Left forelimb (tissue), 1 donor: ENCODE measurements at places on chromosomes 11 and 22.

DNA sequence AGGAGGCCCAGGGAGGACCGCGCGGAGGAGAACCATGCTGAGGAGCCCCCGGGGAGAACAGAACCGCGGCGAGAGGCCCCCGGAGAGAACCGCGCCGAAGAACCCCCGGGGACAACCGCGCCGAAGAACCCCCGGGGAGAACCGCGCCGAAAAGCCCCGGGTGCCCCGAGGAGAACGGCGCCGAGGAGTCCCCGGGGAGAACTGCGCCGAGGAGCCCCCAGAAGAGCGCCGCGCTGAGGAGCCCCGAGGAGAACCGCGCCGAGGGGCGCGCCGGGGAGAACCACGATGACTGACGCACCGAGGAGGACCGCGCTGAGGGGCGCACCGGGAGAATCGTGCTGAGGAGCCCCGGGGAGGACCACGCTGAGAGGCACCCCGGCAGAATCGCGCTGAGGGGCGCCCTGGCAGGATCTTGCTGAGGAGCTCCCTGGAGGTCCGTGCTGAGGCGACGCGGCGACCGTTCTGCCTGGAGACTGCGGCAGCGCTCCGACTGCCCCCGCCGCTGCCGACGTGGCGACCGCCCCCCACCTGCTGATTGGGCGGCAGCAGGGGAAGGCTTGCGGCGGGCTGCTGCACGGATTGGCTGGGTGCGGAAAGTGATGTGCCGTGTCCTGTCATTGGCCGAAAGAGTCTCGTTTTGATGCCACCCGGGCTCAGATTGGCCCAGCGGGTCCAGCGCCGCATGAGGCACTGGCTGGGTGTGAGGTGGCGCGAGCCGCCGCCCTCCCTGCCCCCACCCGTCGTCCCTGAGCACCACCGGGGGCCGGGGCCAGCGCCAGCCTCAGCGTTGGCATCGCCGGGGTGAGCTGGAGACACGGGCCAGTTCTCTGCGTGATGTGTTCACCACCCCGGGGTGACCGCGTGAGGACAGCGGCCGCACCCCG is at the start of gene KCNQ1OT1:
TSS of gene KCNQ1OT1 (minus strand) at position 464 of the 884 bp plus-strand sequence.
- peak; percentile 91 for DNase-seq

DNA sequence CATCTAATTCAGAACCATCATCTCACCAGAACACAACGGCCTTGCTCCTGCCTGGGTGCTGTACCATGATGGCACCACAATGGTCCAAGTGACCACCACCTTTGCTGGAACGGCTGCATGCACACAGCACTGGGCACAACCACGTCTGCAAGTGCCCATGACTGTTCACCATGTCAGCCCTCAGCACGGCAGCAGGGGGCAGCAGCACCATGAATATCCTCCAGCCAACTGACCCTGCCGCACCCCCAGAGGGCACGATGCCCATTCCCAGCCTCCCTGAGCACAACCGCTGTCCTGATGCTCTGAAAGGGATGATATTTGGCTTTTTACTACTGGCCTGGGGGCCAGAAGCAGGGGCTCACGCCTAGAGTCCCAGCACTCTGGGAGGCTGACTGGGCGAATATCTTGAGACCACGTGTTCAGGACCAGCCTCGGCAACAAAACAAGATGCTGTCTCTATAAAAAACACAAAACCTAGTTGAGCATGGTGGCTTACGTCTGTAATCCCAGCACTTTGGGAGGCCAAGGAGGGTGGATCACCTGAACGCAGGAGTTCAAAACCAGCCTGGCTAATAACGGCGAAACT is 25.7 kb downstream of the DRD4 start:
- DNase-seq, result no peak

GRCh38 chr11:105988197-105988596 is 33.8 kb downstream of the MSANTD4 start:
- no peak for DNase-seq

- DNase-seq, result no peak
Observed at GRCh38 chr11:100294748-100295147, 392.3 kb upstream of the ARHGAP42 start.

- no peak for DNase-seq
Observed at GRCh38 chr11:18907391-18907790, 31.8 kb downstream of the MRGPRX1 start.

- DNase-seq, result no peak
Observed at GRCh38 chr11:36840378-36840777, 242.3 kb upstream of the RAG2 start.

- DNase-seq, result no peak
Observed at GRCh38 chr11:31646216-31646615, 136.6 kb downstream of the ELP4 start.

GRCh38 chr22:27545085-27545484 is 256.5 kb downstream of the MN1 start:
- no peak for DNase-seq

DNA sequence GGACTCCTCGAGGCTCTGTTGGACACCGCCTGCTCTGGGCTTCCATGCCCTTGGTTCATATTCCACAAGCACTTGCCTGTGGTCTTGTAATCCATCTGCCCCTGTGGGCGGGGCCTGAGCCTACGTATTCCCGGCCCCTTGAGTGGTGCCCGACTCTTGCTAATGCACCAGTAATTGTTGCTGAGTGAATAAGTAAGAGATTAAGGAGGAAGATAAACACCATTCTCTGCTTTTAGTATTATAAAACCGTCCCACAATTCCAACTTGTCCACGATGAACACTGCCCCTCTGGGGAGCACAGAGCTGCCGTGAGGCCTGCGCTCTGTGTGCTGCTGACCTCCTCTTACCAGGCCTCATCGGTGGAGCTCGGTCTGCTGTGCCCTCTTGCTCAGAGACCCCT is 50.3 kb downstream of the MICAL2 start:
- DNase-seq, result no peak

GRCh38 chr11:41246399-41246745 is 213.1 kb downstream of the LRRC4C start:
- no peak for DNase-seq

- no peak for DNase-seq
Observed at GRCh38 chr11:10351435-10351764, 46.5 kb downstream of the ADM start.

DNA sequence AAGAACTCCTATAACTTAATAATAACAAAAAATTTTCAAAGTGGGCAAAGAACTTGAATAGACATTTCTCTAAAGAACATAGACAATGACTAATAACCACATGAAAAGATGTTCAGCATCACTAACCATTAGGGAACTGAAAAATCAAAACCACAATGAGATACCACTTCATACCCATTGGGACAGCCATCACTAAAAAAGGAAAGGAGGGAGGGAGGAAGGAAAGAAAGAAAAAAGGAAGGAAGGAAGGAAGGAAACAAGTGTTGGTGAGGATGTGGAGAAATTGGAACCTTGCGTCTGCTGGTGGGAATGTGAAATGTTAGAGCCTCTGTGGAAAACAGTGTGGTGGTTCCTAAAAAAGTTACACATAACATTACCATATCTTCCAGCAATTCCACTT is 55.8 kb downstream of the MS4A13 start:
- DNase-seq, result no peak

DNA sequence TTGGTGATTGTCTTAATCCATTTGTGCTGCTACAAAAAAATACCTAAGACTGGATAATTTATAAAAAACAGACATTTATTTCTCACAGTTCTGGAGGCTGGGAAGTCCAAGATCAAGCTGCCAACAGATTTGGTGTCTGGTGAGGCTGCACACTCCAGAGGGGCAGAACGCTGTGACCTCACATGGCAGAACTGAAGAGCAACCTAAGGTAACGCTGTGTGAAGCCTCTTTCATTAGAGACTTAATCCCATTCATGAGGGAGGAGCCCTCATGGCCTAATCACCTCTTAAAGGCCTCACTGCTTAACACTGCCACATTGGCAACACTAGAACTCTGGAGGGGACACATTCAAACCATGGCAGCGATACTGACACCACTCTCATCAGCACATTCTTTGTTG is 42.7 kb upstream of the BIRC3 start:
- DNase-seq, result no peak

DNA sequence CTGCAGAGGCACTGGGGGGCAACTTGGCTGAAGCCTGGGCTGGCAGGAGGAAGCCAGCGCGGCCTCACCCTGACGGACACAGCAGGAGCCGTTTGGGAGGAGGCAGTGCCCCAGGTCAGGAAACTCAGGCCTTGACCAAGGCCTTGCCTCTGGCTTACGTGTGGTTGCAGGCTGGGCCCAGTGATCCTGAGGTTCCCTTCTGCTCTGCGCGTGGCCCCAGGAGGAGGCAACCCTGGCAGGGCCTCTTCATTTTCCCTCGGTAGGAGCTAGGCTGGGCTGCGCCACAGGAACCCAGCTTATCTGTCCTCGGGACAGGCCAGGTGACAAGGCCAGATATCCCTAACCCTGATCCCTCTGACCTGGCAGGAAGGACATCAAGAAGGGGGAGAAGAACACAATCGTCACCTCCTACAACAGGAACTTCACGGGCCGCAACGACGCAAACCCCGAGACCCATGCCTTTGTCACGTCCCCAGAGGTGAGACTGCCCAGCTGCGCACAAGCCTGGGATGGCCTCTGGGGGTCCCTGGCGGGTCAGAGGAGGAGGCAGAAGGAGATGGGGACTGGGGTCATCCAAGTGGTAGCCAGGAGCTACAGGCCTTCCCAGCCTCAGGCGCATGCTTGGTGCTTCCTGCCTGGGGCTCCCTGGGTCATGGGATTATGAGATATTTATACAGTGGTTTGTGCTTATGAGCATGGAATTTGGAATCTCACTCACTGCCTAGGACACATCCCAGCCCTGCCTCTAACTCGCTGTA is 20.6 kb downstream of the POLR3H start:
- no peak for DNase-seq

DNA sequence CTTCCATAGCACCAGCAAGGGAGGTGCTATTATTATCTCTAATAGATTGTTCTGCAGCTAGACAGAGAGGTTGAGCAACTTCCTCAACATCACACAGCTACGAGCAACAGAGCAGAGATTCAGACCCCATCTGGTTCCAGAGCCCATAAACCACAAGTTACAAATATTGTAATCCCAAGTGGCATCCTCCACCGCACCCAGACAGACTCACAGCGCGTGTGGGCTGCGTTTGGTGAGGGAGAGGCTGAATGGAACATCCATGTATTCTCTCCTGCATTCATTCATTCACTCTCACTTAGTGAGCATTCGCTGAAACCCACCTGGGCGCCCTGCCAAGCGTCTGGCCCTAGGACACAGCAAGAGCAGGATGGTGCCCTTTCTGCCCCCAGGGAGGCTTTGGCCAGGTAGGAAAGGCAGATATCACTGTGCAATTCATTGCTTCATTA is 33.5 kb downstream of the LIF start:
- no peak for DNase-seq

- DNase-seq, result no peak
Observed at GRCh38 chr22:31451709-31452571, 37.7 kb downstream of the EIF4ENIF1 start.

- no peak for DNase-seq
Observed at GRCh38 chr11:65773784-65774411, 6.9 kb downstream of the AP5B1 start.

GRCh38 chr11:12540913-12541582 is 133.2 kb upstream of the TEAD1 start:
- DNase-seq, result peak; percentile 64

DNA sequence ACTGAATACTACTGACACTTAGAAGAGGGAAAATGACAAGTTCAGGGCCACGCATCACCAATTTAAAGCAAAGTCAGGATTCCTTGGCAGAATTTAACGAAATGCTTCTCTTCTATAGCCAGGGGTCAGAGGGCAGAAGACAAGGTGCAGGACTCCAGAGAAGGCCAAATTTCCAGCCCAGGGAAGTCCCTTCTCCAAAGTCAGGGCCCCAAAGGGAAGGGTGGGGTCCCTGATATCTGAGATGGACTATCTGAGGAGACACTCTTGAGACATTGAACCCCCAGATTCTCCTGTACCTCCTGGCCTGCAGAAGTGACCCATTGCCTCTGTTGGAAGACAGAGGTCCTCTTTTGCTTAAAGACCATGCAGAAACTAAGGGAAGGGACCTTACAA is 91.2 kb downstream of the RPS6KA4 start:
- DNase-seq, result no peak

GRCh38 chr22:34972191-34972897 is 93.6 kb upstream of the ISX start:
- no peak for DNase-seq

DNA sequence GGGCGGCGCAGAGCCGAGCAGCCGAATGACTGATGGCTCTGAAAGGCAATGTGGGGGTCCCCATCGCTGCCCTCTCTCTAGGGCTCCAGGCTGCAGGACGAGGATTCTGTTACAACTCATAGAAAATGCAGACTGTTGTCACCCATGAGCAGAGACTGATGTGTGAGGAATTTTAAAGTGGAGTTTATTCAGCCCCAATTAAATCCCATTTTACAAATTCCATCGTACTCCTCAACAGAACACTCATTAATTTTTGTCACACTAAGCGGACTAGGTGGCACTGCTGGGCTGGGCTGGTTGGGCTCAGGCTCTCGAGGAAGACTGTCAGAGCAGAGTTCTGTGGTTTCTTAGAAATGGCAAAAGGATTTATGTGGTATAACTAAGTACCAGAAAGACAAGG is 102.6 kb upstream of the SPON1 start:
- no peak for DNase-seq

DNA sequence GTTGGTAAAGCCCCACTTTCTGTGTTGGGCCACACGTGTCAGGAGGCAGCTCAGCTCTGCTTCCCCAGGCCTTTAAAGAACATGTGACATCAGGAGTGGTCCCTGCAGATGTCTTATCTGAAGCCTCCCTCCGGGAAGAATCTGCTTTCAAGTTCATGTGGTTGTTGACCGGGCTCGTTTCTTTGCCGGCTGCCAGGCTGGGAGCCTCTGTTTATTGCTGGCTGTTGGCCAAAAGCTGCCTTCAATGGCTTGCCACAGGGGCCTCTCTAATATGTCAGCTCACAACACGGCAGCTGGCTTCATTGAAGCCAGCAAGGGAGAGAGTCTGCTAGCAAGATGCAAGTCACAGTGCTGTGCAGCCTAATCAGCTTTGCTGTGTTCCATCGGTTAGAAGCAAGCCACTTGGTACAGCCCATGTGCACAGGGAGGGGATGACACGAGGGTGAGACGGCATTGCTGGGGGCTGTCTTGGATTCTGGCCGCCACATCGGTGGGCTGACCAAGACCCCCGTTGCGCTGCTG is 14.6 kb downstream of the MRGPRF start:
- DNase-seq, result peak; percentile 69

GRCh38 chr11:74014880-74015279 is 6.0 kb upstream of the UCP3 start:
- DNase-seq, result no peak

DNA sequence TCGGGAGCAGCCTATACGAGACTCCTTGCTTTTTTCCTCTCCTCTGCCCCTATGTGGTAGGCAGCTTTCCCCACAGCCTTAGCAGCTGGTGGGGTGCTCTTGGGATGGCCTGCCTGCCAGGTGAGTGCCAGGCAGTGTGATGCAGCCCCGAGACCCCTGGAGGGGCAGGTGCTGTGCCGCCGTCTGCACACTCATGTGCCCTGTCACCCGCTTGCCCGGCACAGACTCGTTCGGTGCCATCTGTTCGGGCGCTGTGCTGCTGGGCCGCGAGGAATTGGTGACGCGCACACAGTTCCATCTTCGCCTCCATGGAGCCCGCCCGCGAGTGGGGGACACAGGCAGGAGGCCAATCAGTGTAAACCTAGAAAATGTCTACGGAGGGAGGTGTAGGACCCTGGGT is 15.1 kb downstream of the TRMU start:
- no peak for DNase-seq
